ENCODE measurements at places on chromosomes 4 and X.

DNA sequence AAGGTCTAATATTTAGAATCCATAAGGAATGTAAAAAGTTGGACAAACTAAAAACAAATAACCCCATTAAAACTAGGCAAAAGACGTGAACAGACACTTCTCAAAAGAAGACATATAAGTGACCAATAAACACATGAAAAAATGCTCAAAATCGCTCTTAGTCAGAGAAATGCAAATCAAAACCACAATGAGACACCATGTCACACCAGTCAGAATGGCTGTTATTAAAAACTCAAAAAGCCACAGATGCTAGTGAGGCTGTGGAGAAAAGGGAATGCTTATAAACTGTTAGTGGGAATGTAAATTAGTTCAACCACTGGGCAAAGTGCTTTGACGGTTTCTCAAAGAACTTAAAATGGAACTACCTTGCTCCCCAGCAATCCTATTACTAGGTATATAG is 674.3 kb upstream of the MAGEB2 start:
- DNase-seq = no peak

DNA sequence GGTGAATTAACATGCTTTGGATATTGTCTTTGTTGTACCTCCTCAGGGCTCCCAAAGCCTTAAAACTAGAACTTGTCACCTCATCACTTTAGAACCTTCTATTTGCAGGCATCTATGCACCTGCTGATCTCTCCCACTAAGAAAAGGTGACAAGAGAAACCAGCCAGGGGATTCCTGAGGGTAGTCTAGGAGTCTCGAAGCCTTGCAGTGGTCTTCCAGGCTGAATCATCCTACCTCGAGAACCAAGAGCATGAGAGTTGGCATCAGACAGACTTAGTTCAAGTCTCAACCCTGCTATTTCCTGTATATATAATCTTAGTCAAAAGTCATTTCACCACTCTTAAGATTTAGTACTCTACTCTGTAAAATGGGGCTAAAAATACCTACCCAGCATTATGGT is 29.6 kb downstream of the RTL5 start:
- no peak for DNase-seq

DNA sequence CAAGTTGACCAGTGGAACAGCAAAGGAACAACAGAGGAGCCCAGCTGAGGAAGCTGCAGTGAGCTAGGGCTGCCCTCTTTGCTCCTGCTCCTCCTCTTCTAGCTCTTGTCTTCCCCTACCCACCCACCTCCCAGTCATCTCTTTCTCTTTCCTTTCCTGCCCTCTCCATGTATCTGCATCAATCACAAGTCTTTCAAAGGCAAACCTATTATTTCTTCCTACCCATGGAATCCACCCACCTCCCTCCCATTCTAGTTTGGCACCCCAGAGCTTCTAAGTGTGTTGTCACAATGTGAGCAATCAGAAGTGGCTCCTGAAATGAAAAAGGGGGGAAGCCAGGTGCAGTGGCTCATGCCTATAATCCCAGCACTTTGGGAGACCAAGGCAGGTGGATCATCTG is 69.3 kb downstream of the TSC22D3 start:
- DNase-seq = no peak

DNA sequence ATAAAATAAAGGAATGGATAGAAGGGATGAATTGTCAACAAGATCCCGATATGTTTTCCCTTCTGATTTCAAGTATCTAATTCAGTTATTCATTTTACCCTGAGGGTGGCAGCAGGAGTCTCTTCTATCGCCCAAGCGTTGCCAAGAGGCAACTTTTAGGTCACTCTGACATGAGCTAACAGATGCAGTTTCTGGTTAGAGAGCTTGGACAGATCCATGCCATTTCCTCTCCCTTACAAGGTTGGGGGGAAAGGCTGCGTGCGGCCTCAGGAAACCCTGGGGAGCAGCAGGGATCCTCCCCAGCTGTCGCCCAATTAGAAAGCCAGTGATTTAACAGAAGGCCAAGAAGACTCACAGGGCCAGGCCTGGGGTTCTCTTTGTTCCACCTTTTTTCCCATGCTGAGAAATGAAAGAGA is 35.3 kb upstream of the WAS start:
- DNase-seq = peak; percentile 53

- no peak for DNase-seq
These were observed 58.5 kb downstream of the SLC2A9 start for GRCh38 chr4:9962611-9963314.

- no peak for DNase-seq
These were observed 123.9 kb downstream of the MID1 start for GRCh38 chrX:10496345-10496965.

DNA sequence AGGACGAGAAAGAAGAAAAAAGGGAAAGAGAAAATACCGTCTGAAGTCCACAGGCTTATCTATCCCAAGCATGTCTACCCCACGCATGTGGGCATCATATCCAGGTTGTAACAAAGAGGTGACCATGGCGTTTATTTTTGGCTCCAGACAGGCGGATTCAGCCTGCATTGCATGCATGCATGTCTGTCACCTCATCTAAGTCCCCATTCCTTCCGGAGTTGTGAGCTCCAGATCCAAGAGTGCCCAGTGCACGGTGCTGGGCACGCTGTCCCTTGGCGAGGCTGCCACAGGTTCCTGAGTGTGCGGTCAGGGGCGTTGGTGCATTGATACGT is 905 bp upstream of the GALNTL6 start:
- DNase-seq = no peak

- no peak for DNase-seq
These were observed 33.4 kb downstream of the SYTL4 start for GRCh38 chrX:100698551-100698950.

DNA sequence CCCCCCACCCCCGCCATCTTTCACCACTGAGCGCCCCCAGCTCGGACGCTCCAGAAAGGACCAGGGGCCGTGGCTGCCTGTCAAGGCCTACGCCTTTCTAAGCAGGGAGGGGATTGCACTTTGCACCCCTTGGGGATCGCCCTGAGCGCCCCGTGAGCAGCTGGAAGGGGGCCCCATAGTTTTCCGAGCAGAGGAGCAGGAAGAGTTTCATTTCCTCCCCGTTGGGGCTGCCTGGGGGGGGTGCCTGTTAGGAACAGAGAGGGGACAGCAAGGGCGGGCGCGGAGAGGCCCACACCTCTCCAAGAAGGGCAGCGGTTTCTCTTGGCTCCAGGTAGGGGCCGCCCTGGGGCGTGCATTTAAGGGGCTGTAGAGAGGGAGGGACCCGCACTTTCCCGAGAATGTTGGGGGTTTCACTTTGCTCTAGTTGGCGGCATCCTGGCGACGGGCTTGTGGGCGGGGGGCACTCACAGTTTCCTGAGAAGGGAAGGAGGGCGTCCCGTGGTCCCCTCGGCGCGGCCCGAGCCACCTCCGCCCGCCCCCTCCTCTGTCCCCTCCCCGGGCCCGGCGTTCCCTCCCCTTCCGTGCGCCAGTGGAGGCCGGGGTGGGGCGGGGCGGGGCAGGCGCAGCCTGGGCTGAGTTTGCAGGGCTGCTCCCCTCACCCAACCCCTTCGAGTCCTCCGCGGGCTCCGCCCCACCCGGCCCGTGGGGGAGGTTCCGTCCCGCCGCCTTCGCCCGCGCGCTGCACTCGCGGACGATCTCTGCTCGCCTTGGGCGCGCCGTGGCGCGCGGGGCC is 82.3 kb upstream of the CD99 start:
- no peak for DNase-seq

DNA sequence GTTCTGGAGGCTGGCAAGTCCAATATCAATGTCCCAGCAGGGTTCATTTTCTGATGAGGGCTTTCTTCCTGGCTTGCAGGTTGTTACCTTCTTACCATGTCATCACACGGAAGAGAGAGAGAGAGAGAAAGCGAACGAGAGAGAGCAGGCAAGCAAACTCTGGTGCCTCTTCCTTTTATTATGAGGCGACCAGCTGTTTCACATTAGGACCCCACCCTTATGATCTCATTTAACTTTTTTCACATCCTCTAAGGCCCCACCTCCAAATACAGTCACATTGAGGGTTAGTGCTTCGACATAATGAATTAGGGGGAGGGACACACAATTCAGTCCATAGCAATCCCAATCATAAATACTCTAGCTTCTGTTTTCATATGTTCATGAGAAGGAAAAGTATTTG is 10.6 kb upstream of the GPR174 start:
- DNase-seq = no peak

GRCh38 chr4:2087170-2087569 is 28.0 kb downstream of the NAT8L start:
- no peak for DNase-seq

DNA sequence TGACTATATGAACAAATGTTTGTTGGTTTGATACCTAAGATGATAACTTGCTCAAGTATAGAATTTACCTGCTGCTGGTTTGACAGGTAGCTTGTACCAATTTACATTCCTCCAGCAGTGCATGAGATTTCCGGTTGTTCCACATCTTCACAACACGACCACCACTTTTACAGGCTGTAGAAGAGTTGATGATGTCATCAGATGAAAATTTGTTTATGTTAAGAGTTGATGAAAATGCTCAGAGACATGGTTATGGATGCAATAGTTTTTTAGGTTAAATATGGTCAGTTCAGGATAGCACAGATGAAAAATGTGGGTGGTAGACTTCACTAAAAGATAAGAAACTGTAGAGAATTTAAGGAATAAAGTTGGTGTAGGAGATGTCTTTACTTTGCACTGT is 468.3 kb downstream of the PCDH18 start:
- DNase-seq = no peak

GRCh38 chr4:83189631-83190136 is 75.2 kb upstream of the PLAC8 start:
- no peak for DNase-seq

DNA sequence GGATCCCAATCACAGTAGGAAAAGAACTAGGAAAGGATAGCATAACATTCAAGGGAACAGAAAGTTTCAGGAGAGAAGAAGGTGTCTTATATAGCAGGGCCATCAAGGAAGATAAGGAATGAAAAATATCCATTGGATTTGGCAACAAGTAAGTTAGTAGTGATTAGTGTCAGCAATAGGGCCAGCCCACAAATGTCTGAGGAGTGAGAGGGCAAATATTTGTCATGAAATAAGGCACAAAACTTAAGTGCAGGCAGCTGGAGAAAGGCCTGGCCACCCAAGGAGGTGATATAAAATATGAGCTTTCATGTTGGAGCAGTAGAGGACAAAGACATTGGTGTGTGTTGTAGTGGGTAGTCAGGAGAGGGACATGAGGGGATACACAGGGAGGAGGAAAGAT is 132.1 kb downstream of the COL4A6 start:
- DNase-seq = no peak

- no peak for DNase-seq
These were observed 369.3 kb downstream of the FBXW7 start for GRCh38 chr4:152166567-152166966.

DNA sequence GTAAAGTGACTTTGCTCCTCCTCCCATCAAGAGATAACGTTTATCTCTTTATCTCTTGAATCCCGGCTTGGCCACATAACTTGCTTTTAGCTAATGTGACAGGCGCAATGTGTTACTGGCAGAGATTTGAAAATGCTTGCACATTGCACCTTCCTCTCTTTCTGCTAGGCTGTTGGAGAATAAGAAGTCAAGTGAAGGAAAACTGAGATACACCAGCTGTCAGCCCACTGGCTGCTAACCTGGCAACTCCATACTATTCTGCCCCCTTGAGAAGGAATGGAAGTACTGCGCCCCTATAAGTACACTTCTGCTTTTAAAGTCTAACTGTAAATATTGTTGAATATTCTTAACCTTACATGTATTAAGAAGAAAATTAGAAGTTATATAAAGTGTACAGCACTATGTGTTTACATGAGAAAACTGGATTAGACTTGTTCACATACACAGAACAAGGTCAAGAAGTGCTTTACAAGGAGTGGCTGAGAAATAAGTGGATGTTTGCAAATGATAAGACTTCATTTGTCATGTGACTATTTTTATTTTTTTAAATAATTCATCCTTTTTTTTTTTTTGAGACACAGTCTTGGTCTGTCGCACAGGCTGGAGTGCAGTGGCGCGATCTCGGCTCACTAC is 424.5 kb upstream of the CTSO start:
- peak; percentile 53 for DNase-seq
